ENCODE measurements at places on chromosomes 7 and 10. TPM values are rescaled to one million over a fixed set of nuclear protein-coding genes. Genes with fewer than 3 reads are reported as not detected.

AGMO gene
- not detected for total RNA-seq

TASOR2 gene
- total RNA-seq, result 74.2 TPM

SPDYE11 gene
- total RNA-seq, result not detected

LMOD2 gene
- not detected for total RNA-seq

TSPAN12 gene
- total RNA-seq, result not detected

AKR1C4 gene
- total RNA-seq, result not detected

TMEM213 gene
- total RNA-seq, result not detected

AKR1B15 gene
- not detected for total RNA-seq

GALNT17 gene
- total RNA-seq, result not detected

SLC39A12 gene
- total RNA-seq, result not detected

STEAP4 gene
- not detected for total RNA-seq

LDB3 gene
- 0.04 TPM for total RNA-seq

FOXP2 gene
- total RNA-seq, result not detected

GTF2IRD1 gene
- 0.42 TPM for total RNA-seq

FAM237B gene
- total RNA-seq, result not detected

RET gene
- 0.24 TPM for total RNA-seq

TMEM168 gene
- total RNA-seq, result 18.2 TPM

DPYSL4 gene
- 3.2 TPM for total RNA-seq

TBXAS1 gene
- total RNA-seq, result 2.1 TPM

HECTD2 gene
- 9.2 TPM for total RNA-seq

VWDE gene
- total RNA-seq, result 0.71 TPM

Data from CD8-positive, alpha-beta memory T cell (primary cell).